Esophagus mucosa (tissue), 1 donor: ENCODE measurements at places on chromosomes 4 and X.

GRCh38 chr4:100742045-100742444 lies 224.2 kb upstream of the EMCN start:
- ATAC-seq: no peak

GRCh38 chr4:183755596-183755995 lies 96.5 kb downstream of the TRAPPC11 start:
- ATAC-seq: no peak

GRCh38 chrX:148051973-148052372 lies 70.8 kb downstream of the FMR1NB start:
- no peak for ATAC-seq

- no peak for ATAC-seq
These were observed 196.0 kb upstream of the DCAF8L1 start for GRCh38 chrX:28177202-28177601.

GRCh38 chrX:34866646-34867045 lies 76.0 kb upstream of the FAM47B start:
- ATAC-seq: no peak

GRCh38 chr4:69760455-69760854 lies at the start of gene SULT1B1:
Gene SULT1B1 (minus strand): TSS chr4:69760620. CDS start chr4:69755217, 5,403 bp downstream.
- peak; percentile 87 for ATAC-seq

- peak; percentile 26 for ATAC-seq
These were observed 319.0 kb downstream of the STK32B start for GRCh38 chr4:5370286-5370685.

DNA sequence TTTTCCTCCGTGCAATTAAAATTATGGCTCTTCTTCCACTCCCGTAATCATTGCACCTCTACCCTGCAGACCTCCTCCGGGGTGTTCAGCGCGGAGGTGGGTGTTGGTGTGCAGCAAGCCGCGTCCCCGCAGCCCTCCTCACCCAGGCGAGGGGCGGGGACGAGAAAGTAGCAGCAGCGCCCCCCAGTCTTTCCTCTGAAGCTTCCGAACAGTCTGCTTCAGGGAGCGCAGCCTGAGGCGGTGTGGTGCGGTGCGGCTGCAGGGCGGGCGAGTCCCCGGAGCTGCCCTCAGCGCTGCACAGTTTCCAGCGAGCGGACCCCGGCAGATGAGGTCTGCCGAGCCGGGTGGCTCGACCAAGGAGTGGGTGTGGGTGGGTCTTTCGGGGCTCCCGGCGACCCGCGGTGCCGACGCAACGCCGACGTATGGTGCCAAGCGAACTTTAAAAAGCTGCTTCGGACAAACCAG lies at the start of gene FRAS1:
Gene FRAS1 (plus strand): TSS at position 189 of the 465 bp plus-strand sequence. CDS start 687 bp downstream, outside the sequence.
- ATAC-seq: peak; percentile 32

- ATAC-seq: peak; percentile 20
These were observed 508.1 kb upstream of the ARX start for GRCh38 chrX:25523574-25524540.

GRCh38 chr4:84792366-84793301 lies 173.9 kb downstream of the WDFY3 start:
- no peak for ATAC-seq

DNA sequence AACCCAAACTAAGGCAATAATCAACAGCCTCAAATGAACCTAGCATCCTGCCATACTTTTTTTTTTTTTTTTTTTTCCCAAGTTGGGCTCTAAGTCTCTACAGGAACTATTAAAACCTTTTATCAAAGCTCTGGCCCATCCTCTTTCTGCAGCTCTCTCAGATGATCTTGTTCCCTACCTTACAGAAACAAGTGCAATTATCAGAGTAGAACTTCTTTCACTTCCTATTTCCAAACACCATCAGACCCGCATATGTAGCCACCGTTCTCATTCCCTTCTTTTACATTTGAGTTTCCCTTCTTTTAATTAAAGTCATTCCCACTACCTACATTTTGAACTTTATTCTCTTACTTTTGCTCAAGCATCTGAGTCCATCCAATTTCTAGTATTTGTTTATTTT lies 690.6 kb downstream of the DMD start:
- ATAC-seq: no peak

- ATAC-seq: no peak
These were observed 100.3 kb upstream of the DDIT4L start for GRCh38 chr4:100290585-100290984.

- ATAC-seq: no peak
These were observed 64.6 kb downstream of the CNKSR2 start for GRCh38 chrX:21438792-21439191.

GRCh38 chrX:41096339-41096955 lies 11.2 kb downstream of the USP9X start:
- no peak for ATAC-seq

DNA sequence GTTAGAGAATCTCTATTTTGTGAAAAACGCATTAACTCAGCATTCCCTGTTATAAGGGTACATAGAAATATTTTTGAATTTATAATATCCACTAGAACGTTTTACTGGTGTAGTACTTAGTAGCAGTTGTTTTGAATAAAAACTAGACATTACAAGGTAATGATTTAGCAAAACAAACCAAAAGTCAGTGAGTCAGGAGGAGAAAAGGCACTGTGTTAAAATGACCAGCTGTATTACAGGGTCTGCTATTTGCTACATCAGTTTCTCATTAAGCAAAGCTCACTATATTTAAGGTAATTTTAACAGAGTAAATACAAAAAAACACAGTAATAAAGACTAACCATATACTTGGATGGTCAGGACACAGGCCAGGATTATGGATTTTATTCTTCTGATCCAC lies 152.8 kb downstream of the RASL11B start:
- ATAC-seq: no peak

DNA sequence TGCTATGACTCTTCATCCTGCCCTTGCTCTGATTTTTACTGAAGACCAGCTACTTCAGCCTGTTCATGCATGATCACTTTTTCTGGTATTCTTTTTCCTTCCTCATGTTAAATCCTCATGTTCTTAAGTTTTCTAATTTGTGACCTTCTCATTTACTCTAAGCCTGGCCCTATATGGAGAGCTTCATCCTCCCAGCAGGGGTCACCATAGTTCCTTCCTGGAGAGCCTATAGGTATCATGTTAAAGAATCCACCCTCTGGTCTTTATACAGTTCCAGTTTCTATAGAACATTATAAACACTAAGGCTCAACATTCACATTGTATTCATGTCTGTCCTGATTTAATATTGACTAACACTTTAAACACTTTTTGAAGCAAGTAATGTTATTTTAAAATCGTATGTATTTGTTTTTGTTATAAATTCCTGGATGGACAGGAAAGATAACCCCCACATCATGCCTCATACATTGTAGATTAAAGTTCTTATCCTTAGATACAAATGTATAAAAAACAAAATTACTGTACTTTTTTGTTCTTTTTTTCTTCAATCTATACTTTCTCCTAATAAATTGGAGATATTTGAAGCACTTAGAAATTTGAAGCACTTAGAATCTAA lies 53.8 kb upstream of the OTUD4 start:
- ATAC-seq: peak; percentile 94

- peak; percentile 72 for ATAC-seq
These were observed 14.6 kb downstream of the HERC3 start for GRCh38 chr4:88606832-88607231.

DNA sequence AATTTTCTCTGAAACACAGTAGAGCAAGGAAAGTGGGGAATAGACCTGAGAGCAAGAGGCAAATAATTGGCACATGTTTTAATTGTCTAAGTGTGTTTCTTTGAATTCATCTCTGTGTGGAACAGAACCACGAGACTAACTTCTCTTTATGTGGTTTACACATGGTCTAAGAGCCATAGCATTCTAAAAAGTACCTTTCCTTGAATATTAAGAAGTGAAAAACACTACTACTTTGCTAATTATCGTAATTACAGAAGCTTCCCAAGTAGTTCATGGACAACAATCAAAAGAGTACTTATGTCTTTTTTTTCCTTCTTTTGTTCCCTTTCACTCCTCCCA lies 2.9 kb upstream of the CYBB start:
- ATAC-seq: no peak

GRCh38 chr4:143668930-143669552 lies 31.4 kb downstream of the FREM3 start:
- no peak for ATAC-seq

- ATAC-seq: no peak
These were observed 189.9 kb upstream of the ANXA3 start for GRCh38 chr4:78361621-78362120.

DNA sequence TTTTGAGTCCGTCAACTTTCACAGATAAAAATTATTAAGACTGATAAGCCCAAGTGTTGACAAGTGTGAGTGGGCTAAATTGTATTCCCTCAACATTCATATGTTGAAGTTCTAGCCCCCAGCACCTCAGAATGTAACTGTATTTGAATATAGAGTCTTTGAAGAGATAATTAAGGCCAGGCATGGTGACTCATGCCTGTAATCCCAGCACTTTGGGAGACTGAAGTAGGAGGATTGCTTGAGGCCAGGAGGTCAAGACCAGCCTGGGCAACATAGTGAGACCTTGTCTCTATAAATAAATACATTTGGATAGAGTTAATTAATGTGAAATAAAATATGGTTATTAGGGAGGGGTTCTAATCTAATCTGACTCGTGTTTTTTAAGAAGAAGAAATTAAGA lies 29.7 kb upstream of the SLC25A4 start:
- no peak for ATAC-seq

- no peak for ATAC-seq
These were observed 576.8 kb downstream of the GBA3 start for GRCh38 chr4:23269566-23269965.

- no peak for ATAC-seq
These were observed 73.4 kb downstream of the HPRT1 start for GRCh38 chrX:134533352-134533751.

- no peak for ATAC-seq
These were observed 172.3 kb upstream of the RPS6KA3 start for GRCh38 chrX:20438871-20439526.
